ENCODE measurements at places on chromosomes 13 and 19.
A peak's percentile ranks its signal among the peaks of the same experiment; 100 is the strongest.

DNA sequence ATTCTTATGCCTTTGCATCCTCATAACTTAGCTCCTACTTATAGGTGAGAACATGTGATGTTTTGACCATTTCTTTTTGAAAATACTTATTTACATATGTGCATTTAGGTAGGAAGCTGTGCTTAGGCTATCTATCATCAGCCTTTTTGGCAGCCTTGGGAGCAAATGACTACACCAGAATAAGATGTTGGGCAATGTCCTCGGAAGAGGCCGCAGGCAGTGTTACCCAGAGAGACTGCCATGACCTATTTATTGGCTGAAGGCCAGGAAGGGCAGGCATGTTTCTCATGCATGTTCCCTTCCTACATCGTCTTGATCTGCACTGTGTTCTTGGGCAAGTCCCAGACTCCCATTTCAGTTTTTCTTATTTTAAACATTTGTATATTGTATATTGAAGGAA lies 122.3 kb downstream of the B3GLCT start:
- DNase-seq: no peak

GRCh38 chr19:2016041-2016807 lies 710 bp upstream of the BTBD2 start:
- DNase-seq: peak; percentile 74

GRCh38 chr19:17806945-17807344 lies 12.0 kb downstream of the B3GNT3 start:
- DNase-seq: no peak

GRCh38 chr13:20715330-20715712 lies 11.8 kb downstream of the IL17D start:
- DNase-seq: no peak

DNA sequence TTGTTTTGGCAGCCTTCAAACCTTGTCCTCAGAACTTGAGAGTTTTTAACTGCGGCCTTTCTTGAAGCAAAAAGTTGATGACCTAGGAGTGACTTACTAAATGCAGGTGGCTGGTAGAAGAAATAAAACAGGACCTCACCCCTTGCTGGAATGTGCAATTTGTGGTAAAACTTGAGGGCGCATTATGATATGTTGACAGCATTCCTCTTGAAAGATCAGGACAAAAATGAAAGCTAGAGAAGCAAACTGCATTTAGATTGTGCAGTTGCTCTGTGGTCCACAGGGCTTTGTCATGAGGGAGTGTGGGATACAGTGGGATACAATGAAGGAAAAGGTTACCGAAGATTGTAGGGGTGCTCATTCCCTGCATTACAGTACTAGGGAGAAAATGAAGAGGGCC lies 504.2 kb downstream of the GPC6 start:
- DNase-seq: no peak

- DNase-seq: no peak
These were observed 13.7 kb upstream of the SOX1 start for GRCh38 chr13:112053167-112053743.

GRCh38 chr19:49165865-49166301 lies 8.3 kb downstream of the TRPM4 start:
- no peak for DNase-seq

GRCh38 chr13:48302871-48303358 lies 636 bp upstream of the RB1 start:
- DNase-seq: no peak

DNA sequence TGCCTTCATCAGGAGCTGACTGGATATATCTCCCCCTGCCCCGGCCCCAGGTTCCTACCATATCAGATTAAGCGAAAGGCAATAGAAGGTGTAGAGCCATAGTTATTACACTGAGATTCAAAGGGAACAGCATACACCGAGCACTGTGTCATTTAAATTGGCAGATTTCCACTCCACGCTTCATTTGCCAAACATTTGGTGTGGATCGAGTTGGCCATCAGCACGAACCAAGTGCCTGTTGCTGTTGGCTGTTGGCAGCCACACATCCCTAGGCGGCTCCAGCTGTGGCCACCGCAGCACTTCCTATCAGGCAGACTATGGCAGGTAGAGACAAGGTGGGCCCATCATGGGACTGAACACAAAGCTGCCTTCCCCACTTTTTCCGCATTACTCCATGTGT lies 115.8 kb downstream of the CCNA1 start:
- no peak for DNase-seq

DNA sequence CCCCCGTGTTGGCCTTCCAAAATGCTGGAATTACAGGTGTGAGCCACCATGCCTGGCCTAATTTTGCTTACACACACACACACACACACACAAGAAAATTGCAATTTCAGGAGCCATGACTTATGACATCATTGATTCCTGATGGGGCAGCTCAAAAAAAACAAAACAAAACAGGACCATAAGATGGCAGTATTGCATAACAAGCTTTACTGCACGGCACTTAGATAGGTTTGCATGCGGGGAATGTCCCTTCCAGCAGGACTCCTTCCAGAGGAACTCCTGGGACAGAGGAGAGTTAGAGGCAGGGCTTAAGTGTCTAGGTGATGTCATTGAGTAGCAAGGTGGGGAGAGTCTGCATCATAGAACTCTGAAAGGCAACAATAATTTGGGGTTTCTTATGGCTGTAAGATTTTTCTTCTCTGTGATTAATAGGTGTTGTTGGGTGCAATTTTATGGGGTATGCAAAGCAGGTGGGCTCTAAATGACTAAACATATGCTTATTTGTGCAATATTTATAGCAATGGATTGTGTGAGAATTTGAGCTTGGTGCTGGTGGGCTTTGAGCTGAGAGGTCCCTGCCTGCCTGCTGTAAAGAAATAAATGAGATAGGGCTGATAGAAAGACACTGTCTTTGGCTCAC lies 9.0 kb upstream of the ACSBG2 start:
- peak; percentile 65 for DNase-seq

- no peak for DNase-seq
These were observed 122.9 kb downstream of the RFC3 start for GRCh38 chr13:33940898-33941297.

- peak; percentile 68 for DNase-seq
These were observed 4.0 kb downstream of the TPGS1 start for GRCh38 chr19:511101-511851.

GRCh38 chr13:93146584-93147297 lies 79.9 kb upstream of the GPC6 start:
- DNase-seq: no peak

- no peak for DNase-seq
These were observed 118.8 kb downstream of the VWA8 start for GRCh38 chr13:41842036-41842620.

DNA sequence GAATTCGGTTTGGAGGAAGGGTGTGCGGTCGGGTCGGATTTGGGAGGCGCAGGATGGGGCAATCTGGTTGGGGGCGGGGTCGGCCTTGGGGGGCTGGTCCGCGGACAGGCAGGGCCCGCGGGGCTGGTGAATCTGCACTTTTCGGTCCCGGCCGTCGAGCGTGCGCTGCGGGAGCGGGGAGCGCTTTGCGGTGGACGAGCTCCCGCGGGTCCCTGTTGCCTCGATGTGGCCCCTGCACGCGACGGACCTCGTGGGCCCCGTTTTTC lies 11.9 kb downstream of the PEAK3 start:
- DNase-seq: no peak

DNA sequence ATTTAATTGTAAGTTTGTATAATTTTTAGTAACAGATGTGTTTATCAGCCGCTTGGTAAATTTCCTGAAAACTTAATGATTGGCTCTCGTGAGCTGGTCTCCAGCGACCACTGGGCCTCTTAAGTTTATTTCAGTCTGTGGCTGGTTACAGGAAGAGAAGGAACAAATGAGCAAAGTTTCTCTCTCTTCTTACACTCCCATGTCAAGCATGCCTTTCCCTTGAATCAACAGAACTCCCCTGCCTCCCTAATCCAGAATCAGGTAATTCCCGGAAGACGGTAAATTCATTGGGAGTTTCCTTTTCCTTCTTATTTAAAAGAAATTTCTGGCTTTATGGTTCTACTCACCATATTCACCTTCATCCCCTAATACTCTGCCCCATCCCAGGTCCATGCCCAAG lies 52.5 kb upstream of the POMP start:
- DNase-seq: no peak
